ENCODE measurements at places on chromosomes 1 and 21. TPM values are rescaled to one million over a fixed set of nuclear protein-coding genes. Genes with fewer than 3 reads are reported as not detected.

- no peak for DNase-seq
These were observed 5.1 kb downstream of the NT5C1A start for GRCh38 chr1:39666772-39667171.

GRCh38 chr1:221714227-221715152 lies 27.4 kb downstream of the DUSP10 start:
- DNase-seq = no peak

GRCh38 chr1:217534566-217534965 lies 96.3 kb downstream of the GPATCH2 start:
- DNase-seq = no peak

GRCh38 chr1:215900684-215901083 lies 333.6 kb downstream of the KCTD3 start:
- no peak for DNase-seq

DNA sequence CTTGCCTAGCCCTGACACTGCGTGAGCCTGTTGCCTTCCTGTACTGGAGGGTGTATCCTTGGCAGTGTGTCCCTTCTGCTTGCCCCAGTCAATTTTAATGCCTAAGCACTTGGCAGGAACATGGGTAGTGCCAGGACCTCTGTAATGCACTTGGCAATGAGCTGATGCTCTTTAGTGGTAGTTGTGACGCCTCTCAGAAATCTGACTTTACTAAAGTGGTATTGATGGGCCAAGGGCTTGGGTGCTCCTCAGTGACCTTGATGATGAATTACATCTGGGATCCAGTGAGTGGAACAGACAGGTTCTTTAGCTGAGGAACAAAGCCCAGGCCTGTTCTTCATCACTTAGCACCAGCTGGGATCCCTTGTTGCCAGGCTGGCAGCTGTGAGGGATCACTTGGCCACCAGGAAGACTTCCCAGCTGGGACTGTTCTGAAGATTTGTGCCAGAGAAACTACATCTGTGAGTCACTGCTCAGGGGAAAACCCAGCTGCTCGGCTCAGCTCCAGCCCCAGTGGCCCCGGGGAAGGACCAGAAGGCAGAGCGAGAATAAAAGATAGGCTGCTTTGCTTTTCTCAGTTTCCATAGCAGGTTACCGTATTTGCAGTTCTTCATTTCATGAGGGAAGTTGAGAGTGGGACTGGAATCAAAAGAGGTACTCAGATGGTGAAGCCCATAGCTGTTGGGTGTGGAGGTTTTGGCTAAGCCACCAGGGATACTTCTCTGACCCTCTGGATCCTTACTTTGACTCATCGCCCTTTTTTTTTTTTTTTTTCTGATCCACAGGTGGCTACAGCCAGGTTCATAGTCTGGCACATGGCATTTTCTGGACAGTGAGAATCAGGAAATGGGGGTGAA lies 28.5 kb upstream of the KCNA2 start:
- peak; percentile 93 for DNase-seq

DNA sequence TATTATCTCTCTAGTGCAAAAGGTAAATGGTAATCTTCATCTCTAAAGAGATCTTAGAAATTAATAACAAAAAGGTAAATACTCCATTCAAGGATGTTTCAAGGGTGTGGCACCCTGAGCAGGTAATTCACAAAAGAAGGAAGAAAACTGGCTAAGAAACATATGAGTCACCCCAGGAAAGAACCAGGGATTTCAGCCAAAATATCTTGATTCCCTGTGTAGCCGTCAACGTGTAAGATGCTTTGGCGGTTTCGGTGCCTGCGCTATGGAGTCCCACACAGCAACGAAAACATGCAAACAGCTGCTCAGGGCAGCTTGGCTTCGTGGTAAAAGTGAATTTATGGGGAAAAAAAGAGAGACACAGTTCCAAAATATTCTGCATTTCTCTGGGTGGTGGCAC lies 3.7 kb downstream of the ITGB2 start:
- no peak for DNase-seq

GRCh38 chr1:100387657-100388350 lies 35.5 kb downstream of the CDC14A start:
- no peak for DNase-seq

GRCh38 chr1:7408771-7409150 lies 362.3 kb upstream of the VAMP3 start:
- DNase-seq = peak; percentile 22

GRCh38 chr1:225710804-225711203 lies 57.9 kb upstream of the ENAH start:
- peak; percentile 67 for DNase-seq

GRCh38 chr1:51973587-51974474 lies 16.7 kb downstream of the RAB3B start:
- DNase-seq = no peak

GRCh38 chr1:19654386-19654785 lies 10.3 kb downstream of the NBL1 start:
- no peak for DNase-seq

DNA sequence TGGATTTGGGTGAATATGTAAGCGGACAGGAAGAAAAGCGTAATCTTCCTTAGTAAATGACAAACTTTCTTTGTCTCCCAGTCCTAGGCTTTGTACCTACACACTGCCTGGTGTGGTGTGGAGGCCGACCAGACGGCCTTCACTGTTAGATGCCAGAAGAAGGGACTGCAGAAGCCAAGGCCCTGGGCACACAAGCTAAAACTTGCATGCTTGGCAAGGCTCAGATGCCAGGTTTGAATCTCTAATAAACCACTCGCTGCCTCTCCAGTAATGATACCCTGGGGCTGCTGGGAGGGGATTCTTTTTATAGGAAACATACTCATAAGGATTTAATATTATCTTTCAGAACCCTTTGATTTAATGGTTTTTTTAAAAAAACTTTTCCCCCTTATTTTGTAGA lies 263.8 kb downstream of the PTPRC start:
- DNase-seq = no peak

DNA sequence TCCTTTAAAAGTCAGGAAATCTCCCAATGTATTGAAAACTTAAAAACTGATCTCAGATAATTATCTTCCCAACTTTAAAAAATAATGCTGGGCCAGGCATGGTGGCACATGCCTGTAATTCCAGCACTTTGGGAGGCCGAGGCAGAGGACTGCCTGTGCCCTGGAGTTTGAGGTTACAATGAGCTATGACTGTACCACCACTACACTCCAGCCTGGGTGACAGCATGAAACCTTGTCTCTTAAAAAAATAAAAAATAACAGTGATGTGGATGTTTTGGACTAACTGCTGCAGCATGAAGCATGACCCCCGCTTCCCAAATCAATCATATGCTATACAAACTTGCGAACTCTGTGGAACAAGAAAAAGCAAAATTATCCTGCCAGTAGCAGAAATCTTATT lies 186.3 kb downstream of the RERE start:
- DNase-seq = no peak

DNA sequence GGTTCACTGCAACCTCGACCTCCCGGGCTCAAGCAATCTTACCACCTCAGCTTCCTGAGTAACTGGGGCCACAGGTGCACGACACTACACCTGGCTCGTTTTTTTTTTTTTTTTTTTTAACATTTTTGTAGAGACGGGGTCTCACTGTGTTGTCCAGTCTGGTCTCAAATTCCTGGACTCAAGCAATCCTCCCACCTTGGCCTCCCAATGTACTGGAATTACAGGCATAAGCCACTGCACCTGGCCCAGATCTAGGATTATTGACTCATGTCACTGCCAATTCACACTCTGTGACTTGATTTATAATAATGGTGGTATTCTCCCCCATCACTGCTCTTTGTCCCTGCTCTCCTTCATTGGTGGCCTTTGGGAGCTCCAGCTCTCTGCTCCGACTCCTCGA lies 145.1 kb downstream of the PTPRU start:
- DNase-seq = no peak

DNA sequence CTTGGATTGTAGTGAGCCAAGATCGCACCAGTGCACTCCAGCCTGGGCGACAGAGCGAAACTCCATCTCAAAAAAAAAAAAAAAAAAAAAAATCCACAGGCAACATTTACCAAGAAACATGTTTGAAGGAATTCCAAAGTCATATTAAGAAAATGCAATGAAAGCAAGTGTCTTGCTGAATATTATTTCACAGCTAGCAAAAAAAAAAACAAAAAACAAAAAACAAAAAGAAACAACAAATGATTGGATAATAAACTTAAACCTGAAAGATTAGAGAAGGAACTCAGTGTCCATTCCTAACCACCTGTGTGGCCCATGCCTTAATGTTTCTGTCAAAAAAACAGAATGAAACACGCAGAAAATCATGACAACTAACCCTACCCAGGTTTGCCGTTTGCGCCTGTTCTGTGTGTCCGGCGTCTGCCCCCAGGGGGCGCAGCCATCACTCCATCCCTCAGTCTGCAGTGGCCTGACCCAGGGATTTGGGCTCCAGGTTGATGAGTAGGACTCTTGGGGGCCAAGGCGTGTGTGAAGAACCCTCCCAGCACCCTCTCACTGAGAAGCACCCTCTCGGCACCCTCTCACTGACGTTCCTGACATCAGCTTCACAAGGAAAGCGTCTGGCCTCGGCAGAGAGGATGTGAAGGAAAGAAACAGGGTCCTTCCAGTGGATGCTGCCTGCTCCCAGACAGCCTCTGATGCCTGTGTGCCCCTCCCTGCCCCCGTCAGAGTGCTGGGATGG lies 19.2 kb upstream of the PTTG1IP start:
- no peak for DNase-seq

GRCh38 chr1:66090859-66091457 lies 298.3 kb downstream of the PDE4B start:
- DNase-seq = no peak

DNA sequence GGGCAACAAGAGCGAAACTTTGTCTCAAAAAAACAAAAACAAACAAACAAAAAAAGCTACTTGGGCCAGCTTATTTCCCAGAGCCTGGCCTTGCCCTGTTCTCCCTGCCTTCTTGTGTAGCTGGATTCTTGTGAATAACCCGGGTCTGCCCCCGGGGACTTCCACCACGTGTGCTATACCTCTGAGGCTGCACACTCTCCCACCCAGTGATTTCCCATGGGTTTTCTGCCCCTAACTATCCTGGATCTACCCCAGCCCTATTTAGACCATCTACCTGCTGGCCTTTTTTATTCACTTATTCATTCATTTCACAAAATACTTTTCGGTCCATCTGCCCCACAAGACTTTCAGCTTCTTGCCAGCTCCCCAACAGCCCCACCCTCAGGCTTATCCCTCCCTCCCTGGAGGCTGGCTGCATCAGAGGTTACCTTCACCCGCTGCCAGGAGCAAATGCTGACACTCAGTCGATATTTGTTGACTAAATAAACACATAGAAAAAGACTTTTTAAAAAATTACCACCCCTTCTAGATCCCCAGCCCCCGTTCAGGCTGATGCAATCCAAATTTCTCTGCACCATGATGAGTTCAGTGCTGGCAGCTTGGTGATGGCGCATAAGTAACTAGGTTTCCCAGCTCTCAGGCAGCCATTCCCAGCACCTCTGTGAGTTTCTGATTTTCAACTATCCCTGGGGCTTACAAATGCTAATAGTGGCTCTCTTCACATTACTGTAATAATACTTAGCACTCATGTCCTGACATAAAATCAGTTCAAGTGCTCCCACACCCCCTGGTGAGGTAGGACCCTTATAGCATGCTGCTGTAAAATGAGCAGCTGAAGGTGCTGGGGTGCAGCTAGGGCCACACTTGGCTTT lies 30.7 kb upstream of the TARBP1 start:
- DNase-seq = no peak

DNA sequence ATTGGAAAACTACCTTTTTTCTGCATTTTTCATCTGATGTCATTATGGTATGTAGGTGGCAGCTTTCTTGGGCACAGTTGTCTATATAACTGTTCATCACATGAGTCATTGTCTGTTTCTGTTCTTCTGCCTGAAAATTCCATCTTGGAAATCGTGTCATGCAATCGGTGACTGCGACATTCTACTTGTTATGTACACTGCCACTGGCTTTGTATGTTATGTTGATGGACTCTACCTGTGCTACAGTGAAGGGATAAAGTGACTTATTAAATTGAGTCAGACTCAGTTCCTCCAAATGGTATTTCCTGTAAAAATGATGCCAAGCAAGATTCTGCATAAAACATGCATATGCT lies 8.6 kb downstream of the SMAP2 start:
- no peak for DNase-seq

GRCh38 chr1:9612162-9612845 lies 23.6 kb downstream of the TMEM201 start:
- DNase-seq = no peak

DNA sequence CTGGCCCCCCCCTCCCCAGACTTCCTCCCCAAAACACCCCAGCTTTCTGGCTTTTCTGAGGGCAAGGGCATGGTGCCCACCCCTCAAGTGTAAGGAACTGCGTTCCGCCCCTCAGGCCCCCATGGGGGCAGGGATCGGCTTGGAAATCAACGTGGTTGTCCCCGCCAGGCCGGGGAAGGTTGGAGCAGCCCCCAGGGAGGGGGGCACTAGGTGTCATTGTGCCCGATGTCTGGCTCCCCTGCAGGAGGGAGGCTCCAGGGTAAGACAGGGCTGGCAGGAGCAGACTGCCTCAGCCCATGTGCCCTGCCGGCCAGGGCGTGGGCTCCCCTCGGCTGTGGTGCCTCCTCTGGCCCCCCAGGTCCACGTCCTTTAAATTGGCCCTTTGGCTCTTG lies 7.4 kb upstream of the TFAP2E start:
- DNase-seq = no peak

DNA sequence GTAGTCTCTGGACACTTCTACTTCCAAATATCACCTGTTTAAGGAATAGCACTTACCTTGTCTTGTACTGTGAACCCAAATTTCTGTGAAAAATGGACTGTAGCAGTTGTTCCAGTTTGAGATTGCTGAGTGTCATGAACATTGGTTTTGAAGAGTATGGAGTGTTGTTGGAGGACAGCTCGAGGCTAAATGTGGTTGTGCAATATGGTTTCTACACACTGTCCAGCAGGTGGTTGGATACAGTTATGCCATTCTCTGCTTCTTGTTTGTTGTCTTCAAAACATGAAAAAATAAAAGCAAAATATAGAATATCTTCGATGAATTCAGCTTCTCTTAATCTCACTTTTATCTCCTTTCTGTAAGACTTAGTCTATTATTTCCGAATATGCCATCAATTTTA lies 67.1 kb downstream of the DDR2 start:
- DNase-seq = no peak

The PLA2G4A gene
- 17.2 TPM for total RNA-seq

The GNG5 gene
- total RNA-seq = 106 TPM

The PTGER3 gene
- total RNA-seq = 49.0 TPM

The SPATA1 gene
- total RNA-seq = 0.41 TPM

The OR2T35 gene
- total RNA-seq = not detected

The SLC2A5 gene
- 9.1 TPM for total RNA-seq

The NT5C1A gene
- not detected for total RNA-seq

The GIPC2 gene
- 0.99 TPM for total RNA-seq

The ZBED6 gene
- total RNA-seq = 17.7 TPM
